ENCODE measurements at places on chromosomes 6 and 20.

DNA sequence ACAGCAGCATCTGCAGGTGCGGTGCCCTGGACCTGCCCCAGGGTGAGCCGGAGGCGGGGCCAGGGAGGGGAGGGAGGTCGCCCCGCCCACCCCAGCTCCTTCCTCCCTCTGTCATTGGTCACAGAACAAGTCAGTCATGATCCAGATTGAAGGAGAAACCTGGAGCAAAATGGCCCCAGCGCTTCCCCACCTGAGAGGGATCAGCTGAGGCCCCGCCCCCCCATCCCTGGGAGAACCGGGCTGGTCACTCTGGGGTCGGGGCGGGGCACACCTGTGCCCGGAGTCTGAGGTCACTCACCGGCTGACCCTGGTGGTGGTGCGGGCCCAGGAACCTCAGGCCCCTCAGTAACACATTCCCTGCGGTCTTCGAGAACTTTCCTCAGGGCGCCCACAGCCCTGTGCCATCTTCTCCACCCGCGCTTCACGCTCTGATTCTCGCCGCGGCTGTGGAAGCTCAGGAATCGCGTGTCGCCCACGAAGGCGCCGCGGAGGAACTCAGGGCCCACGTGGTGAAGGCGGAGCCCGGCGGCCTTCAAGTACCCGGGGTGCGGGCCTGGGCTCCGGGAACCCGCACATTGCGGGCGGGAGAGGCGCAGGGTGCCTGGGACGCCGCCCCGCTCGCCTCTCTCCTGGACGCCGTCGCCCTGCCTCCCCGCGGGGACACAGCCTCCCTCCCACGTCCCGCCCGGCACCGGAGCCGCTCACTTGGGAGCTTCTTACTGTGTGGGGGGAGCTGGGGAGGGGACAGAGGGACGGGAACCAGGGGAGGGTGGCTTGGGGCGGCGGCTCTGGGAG, 36.4 kb upstream of the HLA-C start:
- DNase-seq, result peak; percentile 89

GRCh38 chr6:121984956-121985355, 414.5 kb upstream of the HSF2 start:
- no peak for DNase-seq

DNA sequence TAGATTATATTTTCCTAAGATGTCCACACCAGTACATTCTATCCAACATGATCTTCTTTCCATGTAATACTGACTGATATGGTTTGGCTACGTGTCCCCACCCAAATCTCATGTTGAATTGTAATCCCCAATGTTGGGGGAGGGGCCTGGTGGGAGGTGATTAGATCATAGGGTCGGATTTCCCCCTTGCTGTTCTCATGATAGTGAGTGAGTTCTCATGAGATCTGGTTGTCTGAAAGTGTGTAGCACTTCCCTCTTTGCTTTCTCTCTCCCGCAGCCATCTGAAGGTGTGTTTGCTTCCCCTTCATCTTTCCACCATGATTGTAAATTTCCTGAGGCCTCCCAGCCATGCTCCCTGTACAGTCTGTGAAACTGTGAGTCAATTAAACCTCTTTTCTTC, 12.2 kb upstream of the HBS1L start:
- DNase-seq, result no peak

- no peak for DNase-seq
Measured at GRCh38 chr6:6734479-6735465, 146.3 kb downstream of the LY86 start.

DNA sequence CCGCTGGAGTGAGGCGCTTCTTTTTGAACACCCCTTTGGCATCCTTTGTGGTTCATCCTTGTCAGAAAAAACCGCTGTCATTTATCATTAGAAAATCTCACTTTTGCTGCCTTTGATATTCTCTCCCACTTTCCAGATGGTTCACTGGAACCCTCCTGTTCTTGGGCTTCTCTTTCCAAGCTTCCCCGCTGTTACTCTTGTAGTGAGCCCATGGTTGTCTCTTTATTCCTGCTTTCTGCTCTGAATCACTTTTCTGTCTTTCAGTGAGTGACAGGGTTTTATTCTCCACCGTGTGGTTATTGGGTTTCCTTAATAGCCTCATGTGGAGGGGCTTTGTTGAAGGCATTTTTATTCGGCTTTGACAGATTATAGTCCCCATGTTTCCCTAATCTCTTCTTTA, 117.0 kb downstream of the FARS2 start:
- DNase-seq, result no peak

GRCh38 chr6:122749451-122750050, 30.0 kb upstream of the FABP7 start:
- peak; percentile 65 for DNase-seq

- no peak for DNase-seq
Measured at GRCh38 chr20:52972965-52973819, 1.0 kb downstream of the TSHZ2 start.

GRCh38 chr6:34104186-34104585, 41.7 kb downstream of the GRM4 start:
- no peak for DNase-seq

- no peak for DNase-seq
Measured at GRCh38 chr6:25869840-25870239, 4.2 kb downstream of the SLC17A3 start.

GRCh38 chr6:149095842-149096241, 221.7 kb upstream of the TAB2 start:
- no peak for DNase-seq

DNA sequence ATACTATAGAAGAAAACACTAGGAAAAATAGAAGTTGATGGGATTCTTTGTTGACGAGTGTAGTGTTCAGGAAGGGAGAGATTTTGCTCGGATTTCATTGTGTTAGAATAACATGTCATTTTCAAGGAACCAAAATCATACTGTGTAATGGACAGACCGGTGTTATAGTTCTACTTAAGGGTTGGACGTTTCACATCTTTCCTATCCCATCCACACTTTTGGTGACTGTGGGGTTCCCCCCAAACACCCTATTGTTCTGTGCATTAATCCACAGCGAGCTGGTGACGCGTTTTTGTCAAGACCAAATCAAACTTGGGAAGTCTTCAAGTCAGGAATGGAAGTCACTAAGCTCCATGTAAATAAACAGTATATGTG, 43.3 kb downstream of the TRIM27 start:
- no peak for DNase-seq

DNA sequence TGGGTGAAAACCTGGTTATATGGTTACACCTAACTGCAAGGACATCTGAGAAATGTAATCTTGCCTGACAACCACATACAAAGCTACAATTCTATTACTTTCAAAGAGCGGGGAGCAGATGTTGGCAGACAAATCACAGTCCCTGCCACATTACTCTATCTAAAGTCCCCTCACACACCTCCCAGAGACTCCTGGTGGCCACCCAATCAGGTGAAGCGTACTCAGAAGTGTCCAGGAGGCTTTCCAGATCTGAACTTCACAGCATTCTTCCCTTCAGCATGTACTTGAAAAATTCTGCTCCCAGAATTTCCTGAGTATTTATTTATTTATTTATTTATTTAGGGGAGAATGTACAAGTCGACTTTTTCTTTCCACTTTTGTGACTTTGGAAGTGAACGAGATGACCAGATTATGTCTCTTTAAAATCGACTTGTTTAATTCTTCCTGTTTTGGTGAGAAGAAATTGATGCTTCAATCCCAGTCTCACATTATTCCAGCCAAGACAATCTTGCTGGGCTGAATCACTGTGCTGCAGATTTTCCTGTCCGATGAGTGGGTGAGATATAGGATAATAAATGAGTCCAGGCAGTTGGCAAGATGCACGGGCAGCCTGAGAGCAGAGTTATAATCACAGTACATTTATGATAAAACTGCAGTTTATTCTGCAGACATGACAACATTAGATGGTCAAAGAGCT, 46.9 kb upstream of the POPDC3 start:
- DNase-seq, result no peak

DNA sequence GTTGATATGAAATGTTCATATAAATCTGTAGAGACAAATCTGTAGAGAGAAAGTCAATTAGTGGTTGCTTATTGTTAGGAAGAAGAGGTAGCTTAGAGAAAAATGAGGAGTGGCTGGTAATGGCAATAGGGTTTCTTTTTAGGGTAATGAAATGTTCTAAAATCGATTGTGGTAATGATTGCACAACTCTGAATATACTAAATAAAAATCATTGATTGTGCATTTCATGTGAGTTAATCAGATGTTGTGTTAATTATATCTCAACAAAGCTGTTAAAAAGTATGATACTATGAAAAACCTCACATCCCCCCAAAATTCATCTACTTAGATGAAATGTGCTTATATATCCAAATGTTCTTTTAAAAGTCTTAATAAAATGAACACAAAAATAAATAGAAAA, 84.2 kb downstream of the CEP57L1 start:
- DNase-seq, result no peak

DNA sequence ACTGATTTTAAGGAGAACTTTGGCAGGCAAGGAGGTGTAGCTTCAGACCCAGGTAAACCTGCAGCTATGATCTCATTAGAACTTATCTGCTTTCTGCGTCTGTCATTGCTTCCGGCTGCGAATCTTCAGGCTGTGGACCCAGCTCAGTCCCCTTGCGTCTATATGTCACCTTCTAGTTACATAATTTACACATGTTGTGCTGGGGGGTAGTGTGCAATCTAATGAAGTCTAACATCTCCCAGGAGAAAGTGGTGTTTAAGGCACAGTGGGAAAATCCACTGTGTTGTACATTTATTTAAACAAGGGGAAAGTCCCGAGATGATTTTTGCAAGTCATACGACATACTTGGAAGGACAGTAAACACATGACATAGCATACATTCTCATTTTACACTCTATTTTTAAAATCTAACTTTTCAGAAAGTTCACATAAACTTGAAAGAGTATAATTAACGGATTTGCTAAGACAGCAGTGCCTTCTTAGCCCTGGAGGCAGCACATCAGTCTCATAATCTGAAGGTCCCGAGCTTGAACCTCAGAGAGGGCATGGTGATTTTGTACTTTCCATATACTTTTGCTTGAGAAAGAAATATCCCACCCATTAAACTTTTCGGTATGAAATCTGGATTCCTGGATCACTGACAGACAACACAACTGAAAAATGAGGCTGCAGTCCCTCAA, 35.2 kb downstream of the GPX6 start:
- no peak for DNase-seq

DNA sequence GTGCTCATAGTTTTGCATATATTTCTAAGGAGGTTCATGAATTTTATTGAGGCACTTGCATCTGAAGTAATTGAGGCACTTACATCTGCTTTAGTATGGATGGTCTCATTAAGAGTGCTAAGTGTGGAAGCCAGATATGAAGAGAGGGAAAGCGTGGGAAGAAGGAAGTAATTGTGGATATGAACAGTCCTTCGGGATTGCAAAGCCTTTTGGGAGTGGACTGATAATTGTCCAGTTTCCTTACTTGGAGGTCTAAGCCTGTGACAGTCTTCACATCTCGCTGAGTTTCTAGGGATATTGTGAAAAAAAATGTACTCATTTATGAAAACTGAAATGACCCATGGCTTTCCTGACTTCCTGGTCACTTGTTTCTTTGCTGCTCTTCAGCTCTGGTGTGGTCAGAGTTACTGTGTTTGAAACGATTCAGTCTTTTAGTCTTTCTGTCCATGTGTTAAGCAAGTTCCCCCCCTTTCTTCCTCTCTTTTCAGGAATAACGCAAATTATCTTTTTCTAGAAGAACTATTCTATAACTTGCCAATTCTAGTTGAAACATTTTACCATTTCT, 137.3 kb downstream of the ZFAND3 start:
- DNase-seq, result no peak

DNA sequence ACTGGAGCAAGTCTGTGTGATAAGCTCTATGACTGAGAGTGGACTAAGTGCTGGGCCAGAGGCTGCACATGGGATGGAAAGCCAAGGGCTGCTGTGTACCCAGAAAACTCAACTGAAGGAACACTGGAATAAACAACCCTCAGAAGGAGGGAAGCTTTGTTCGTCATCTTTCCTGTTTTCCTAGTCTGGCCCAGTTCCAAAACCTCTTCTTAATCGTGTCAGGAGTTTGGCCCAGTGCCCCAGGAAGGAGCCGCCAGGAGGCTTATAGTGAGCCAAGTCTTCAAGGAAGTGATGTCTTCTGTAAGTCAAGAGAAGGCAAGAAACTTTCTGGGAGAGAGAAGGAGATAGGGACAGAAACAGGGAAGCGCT, 23.3 kb upstream of the TOP1 start:
- DNase-seq, result no peak

DNA sequence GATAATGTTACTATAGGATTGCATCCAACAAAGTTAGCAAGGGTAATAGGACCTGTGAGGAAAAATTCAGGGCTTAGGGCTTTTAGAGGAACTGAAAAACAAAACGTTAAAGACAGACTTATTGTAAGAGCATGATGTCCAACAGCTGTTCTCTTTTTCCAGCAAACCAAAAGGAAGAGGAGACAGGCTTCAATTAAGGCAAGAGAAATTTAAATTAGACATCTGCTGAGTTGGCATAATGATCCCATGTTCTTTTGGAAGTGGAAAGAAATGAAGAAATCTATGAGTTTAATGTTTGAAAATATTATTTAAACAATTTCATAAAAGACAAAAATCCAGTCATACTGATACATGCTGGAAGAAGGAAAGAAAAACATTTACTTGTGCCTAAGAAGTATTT, 95.7 kb upstream of the HMGCLL1 start:
- DNase-seq, result no peak

- no peak for DNase-seq
Measured at GRCh38 chr20:45779011-45779915, 12.4 kb downstream of the WFDC3 start.

DNA sequence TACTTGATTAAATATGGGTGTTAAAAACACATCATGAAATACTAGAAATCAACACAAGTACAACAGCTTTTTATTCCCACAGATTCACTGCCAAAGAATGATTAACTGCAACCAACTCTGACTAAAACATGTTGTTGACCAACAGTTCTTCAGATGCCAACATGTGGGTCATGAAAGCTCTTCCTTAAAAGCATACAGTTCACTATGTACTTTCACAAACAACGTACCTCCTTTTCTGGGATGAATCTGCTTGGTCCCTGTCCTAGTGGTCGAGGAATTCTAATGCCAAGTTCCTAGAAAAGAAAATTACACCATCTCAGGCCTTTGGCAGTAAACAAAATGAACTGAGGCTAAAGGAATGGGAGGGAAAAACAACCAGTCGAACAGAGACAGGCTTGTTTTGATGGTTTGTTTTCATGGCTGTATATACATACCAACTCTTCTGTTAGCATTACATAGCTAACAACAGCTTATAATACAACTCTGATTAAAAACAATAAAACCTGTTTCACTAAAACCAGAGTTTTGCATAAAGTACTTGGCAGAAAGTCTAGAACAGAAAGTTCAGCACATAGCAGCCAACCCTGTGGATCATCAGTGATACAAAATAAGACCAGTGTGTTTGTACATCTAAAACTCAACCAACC, 92.5 kb downstream of the SESN1 start:
- DNase-seq, result peak; percentile 34

GRCh38 chr20:497979-498378, 35.6 kb upstream of the TBC1D20 start:
- no peak for DNase-seq

Measured in NCI-H526 (cell line).